ENCODE measurements at places on chromosomes 6 and 20.

DNA sequence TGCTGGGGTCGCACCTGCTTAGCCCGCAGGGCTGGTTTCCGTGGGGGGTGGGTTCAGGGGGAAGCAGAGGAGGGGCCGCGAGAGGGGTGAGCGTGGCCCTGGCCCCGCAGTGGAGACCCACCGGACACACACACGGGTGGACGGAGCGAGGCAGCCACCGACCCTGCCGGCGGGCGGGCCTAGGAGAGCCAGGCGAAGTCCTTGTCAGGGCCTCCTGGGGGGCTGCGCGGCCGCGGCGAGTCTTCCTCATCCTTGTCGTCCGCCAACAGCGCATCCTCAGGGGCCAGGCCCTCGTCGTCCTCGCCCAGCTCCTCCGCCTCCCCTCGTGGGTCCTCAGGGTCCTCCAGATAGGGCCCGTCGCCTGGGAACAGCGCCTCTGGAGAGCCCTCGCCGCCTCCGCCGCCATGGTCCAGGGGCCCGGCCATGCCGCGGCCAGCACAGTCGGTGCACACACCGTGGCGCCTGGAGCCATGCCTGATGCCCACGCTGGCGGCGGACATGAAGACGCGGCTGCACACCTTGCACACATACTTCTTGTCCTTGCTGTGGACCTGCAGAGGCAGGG is 7.3 kb downstream of the SLC2A4RG start:
- no peak for DNase-seq

DNA sequence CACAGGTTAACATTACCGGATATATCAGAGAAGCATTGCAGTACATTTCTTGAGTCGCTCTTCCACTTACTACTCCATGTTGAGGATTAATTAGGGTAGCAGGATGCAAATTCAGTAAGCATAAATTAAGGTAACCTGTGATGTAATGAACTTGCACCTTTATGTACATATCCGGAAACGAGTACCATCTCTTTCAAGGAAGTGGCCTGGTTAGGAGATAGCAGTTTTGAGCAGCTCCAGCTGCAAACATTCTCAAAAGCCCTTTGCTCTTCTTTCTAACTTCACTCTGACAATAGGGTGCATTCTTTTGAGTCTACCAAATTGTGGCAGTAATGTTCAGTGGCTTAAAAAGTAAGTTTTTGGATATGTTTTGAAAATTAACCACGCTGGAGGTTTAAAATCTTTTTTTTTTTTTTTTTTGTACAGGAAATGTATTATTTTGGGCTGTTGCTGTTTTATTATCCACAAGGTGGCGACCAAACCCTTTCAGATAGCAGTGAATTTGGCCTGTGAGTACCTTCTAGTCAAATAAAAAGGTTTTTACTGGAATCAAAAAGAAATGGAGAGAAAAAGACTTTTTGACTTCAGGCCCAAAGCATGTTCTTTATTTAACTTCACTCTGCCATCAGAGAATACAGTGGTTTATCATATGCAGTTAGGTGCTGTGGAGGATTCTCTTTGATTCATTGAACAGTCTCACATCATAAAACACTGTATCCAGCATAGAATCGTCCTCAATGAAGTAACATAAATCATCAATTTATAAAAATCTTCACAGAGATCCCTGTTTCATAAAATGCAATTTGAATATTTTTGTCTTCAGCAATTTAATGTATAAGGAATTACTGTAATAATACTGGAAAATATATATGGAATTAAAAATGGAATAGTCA is 8.9 kb downstream of the FAM217B start:
- no peak for DNase-seq

DNA sequence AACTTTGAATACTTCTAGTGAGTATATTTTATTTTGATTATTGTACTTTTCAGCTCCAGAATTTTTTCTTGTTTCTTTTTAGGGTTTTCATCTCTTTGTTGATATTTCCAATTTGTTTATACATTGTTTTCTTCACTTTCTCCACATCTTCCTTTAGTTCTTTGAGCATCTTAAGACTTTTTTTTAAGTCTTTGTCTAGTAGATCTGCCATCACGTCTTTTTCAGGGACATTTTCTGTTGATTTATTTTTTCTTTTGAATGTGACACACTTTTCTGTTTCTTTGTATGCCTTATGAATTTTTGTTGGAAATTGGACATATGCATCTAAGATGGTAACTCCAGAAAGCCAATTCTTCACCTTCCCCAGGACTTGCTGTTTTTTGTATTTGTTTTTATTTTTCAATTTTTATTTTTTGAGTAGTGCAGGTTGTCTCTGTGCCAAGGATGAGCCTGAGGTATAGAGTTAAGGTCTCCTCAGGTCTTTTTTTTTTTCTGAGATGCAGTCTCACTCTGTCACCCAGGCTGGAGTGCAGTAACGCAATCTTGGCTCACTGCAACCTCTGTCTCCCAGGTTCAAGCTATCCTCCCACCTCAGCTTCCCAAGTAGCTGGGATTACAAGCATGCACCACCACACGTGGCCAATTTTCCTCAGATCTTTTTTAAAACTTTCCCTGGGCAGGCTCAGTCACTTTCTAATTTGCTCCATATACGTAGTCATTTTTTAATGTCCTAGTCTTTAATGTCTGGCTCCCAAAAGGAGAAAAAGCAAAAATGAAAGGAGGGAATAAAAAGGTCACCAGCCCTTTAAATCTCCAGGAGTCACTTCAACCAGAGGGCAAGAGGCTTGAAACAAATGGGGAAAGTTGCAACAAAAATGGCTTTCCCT is 6.7 kb upstream of the CMTR1 start:
- no peak for DNase-seq

- DNase-seq, result no peak
These were observed 213.5 kb upstream of the PDE10A start for GRCh38 chr6:165876588-165876987.

GRCh38 chr6:2852921-2853322 is 11.3 kb upstream of the SERPINB1 start:
- DNase-seq, result no peak

GRCh38 chr6:13447949-13448724 is 39.3 kb downstream of the GFOD1 start:
- no peak for DNase-seq

DNA sequence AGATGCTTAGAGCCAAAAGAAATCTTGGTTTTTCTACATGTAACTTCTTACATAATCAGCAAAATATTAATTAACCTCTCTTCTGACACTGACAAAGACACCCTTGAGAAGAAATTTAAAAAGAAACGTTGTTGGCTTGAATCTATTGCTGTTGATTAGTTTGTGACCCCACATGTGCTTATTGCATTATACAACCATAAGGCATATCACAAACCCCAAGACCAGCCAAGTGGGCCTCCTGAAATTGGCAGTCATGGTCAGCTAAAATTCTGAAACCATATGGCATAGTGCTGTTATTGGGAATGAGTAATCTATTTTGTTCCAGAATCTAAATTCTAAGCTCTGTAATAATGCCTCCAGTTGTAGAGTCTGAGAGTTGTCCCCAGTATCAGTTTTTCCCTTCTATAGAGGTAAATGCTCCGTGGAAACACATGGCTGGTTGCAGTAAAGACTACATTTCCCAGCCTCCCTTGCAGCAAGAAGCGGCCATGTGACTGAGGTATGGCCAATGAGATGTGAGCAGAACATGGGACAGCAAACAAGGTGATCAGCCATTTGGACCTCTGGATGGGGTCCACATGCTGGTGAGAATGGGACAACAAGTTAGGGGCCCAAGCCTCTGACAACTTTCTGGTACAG is 42.3 kb upstream of the PTPN1 start:
- no peak for DNase-seq

DNA sequence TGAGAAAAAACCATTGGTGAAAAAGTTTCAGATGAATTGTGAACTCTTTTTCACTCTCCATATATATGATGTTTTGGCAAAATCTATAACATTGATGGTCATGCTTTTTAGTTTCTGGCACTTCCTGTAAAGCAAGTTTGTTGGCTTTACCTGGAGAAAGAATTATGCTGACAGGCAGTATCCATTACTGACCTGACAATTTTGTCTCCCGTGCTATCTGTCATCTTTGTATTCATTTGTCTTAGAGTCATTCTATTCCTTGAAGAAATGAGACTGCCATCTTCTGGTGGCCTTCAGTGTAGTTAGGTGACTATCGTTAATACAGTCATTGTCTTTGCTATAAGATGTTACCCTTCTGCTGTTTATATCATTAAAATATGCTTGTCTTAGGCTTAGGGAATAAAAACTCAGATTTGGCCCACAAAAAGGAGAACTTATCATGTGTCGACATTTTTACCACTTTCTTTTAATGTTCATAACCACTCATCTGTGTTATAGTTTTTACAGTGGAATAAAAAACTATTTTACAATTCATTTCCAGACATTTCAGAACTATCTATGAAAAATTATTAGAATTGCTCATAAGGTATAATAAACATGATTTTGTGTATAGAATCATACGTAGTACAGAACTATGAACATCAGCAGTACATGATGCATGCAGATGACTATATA is 707.0 kb downstream of the EPM2A start:
- DNase-seq, result no peak

DNA sequence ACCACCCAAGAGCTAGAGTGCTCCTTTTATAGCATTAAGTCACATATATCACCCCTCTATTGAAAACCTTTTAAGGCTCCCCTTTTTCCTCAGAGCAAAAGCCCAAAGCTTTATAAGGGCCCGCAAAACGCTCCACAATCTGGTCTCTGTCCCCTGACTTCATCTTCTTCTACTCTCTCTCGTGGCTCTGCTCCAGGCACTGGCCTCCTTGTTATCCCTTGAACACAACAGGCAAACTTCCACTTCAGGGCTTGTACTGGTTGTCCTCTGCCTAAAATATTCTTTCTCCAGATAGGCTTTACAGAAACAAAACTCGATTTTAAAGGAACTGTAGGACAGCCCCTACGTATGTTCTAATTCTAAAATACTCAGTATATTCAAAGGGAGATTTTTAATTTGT is 44.0 kb upstream of the SPDEF start:
- DNase-seq, result no peak

DNA sequence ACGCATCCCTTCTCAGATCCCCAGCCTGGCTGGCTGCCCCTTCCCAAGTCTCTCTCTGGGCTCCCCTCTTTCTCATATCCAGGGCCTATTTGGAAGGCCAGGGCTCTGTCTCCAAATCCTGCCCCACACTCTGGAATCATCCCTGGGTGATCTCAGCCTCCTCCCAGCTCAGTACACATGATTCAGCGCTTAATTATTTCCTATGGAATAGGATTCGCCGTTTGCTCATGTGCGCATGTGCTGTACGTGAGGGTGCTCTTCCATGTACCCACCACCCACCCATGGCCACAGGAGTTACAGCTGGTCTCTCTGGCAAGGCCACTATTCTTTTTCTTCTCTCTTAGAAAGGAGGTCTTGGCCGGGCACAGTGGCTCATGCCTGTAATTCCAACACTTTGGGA is 81.7 kb upstream of the FOXP4 start:
- no peak for DNase-seq

GRCh38 chr20:4774207-4774606 is 52.5 kb downstream of the PRND start:
- DNase-seq, result no peak

DNA sequence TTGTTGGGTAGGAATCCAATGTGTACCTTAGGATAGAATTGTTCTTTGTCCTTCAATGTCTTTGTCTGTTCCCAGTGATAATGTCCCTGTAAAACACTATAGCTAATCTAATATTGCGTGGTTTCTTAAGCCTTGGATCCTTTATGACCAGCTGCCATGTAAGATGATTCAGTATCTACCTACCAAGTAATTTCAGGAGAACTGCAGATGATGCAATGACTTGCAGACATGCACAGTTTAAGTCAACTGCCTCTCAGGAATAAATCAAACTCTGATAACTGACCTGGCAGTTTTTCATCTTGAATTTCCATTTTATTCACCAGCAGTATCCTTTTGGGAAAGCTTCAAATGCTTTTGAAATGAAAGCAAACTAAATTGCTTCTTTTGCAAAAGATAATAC is 157.8 kb downstream of the TPBG start:
- DNase-seq, result no peak

GRCh38 chr6:157228426-157229131 is 94.7 kb downstream of the TMEM242 start:
- no peak for DNase-seq

GRCh38 chr6:135195522-135195921 is 14.4 kb downstream of the MYB start:
- no peak for DNase-seq

DNA sequence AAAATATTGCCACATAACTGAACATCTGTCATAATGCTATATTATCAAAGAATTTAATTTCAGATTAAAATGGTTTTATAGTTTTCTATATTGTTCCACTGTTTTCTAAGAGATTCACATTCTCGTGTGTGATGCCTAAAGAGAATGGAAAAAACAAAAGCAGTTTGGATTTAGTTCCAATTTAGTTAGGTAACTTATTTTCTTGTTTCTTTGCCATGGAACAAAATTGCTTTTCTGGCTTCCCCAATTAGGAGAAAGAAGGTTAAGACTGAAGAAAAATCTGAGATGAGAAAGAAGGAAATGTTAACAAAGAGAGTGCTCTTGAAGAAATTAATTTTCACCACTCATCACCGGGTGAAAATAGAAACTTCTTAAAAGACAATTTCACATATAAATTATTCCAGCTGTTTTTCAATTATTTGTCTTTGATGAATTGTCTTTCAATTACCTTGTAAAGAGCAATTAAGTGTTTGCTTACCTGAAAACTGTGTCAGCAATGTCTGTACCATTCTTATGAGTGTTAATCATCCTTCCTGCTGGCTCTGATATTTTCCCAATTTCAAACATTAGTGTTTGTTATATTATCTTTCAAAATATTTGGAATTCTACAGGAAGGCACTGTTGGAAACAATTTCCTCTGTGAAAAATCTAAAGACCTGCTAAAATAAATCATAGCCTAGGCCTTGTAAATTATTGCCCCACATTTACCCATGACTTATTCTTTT is 19.5 kb downstream of the PHACTR2 start:
- DNase-seq, result no peak

- DNase-seq, result no peak
These were observed 17.1 kb downstream of the TPBG start for GRCh38 chr6:82380566-82381185.

DNA sequence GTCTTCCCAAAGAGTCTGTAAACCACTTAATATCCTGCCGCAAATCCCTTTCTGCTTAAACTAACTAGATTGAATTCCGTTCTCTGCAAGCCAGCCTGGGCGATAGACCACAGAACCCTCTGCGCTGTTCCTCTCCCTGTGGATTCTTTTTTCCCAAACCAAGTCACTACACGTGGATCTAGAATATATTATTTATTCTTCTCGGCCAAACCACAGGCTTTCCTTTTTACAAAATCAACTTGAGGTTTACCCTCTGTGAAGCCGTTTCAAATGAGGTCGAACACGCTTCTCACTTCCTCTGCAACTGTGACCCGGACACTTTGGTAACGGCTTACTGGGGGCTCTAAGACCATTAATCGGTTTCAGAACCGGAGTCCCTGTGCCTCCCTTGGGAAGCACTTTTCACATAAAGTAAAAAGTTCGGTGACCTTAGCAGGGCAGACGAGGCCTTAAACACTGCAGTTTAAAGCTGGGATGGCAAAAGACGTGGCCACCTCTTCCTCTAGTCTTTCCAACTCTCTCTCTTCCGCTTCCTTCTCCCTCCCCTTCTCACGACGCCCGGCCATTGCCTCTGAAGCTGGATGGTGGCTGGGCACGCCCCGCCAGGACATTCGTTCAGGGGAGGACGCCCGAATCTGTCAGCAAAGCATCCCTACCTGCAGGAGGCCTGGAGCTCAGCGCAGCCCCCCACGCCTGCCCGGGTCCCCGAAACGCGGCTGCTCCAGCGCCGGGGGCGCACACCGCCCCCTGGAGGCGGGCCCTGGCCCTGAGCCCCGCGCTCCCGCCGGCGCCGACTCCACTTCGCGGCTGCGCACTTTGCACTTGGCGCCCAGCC is 55.0 kb upstream of the FOXC1 start:
- peak; percentile 72 for DNase-seq
